ENCODE measurements at places on chromosomes 16 and 17.

- no peak for DNase-seq
Measured at GRCh38 chr16:14155572-14156190, 84.6 kb downstream of the MRTFB start.

DNA sequence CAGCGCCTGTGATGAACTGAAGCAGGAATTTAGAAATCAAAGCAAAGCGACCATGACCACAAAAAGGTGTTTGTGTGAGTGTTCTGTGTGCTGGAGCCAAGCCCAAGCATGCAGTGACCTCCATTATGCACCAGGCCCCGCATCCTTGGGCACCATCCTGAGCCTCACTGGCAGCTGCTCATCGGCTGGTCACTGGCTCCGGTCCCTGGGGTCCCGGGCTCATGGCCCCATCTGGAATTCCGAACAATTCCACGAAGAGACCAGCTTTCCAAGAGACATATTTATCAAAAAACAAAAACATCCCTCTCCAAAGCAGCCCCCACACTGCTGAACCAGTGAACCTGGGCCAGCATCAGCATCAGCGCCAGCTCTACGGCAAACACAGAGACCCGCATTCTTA lies 15.2 kb upstream of the ZNF469 start:
- DNase-seq, result no peak

GRCh38 chr16:86775511-86775921 lies 197.2 kb downstream of the FOXL1 start:
- no peak for DNase-seq

GRCh38 chr17:66789093-66789492 lies 45.8 kb upstream of the CACNG5 start:
- no peak for DNase-seq

DNA sequence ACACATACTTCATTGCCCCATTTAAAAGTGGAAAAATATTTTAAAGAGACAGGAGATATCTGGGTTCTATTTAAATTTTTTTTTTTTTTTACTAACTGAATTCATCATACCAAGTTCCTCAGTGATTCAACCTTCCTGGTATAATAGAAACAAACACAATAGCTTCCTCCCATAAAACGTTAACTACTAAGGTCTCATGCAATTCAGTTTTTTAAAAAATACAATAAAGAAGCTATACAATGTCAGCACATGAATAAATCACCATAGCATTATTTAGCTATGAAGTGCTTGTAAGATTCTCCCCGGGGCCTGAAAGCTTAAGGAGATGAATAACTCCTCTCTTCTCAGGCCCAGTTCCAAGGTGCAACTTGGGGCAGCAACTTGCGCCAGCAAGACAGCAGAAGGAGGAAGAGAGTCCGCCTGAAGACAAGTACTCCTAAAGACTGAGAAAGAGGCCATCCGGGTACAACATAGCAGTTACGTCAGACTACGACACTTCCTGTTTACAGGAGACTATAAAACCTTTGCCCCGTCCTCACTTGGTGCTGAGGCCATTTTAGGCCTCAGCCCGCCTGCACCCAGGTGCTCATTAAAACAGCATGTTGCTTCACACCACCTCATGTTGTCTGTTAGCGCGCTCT lies 81.5 kb downstream of the MYO1D start:
- DNase-seq, result no peak

DNA sequence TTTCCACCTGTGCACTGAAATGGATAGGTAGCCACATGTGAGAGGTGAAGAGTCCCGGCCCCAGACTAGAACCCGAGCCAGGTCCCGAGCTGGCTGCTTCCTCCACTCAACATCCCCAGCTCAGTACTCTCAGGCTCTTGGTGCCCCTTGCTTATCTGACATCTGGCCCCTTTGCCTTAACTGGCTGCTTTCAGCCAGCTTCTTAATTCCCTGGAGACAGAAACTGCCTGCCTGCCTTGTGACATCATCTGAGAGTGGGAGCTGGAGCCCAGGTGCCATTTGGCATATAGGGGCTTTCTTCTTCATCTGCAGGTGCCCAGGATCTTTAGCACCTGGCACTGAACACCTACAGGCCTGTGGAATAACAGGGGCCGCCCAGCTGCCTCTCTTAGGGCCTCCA lies 8.9 kb downstream of the CHAD start:
- DNase-seq, result no peak

GRCh38 chr17:46025060-46025459 lies 26.0 kb downstream of the STH start:
- no peak for DNase-seq

GRCh38 chr16:84003038-84003437 lies 35.0 kb downstream of the NECAB2 start:
- DNase-seq, result no peak

- no peak for DNase-seq
Measured at GRCh38 chr16:57532266-57532625, 4.1 kb downstream of the CCDC102A start.

GRCh38 chr17:70271200-70271599 lies 101.9 kb downstream of the KCNJ2 start:
- no peak for DNase-seq

- DNase-seq, result no peak
Measured at GRCh38 chr17:51676691-51677487, 416.5 kb downstream of the UTP18 start.

GRCh38 chr17:64634218-64634617 lies 27.9 kb downstream of the SMURF2 start:
- no peak for DNase-seq

DNA sequence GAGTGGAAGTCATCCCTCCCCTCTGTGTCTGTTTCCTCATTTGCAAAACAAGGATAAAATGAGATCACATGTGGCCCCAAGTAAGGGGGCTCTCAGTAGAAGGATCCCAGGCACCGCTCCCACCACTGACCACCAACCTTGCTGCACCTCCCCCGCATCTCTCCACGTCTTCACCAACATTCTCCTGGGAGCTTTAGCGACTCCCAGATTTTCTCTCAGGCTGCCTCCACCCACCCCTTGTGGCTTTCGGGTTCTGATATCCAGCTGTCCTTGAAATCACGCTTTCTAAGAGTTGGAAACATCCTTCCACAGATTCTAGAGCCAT lies 16.4 kb upstream of the NTN1 start:
- no peak for DNase-seq

- peak; percentile 44 for DNase-seq
Measured at GRCh38 chr17:44203731-44204440, 4.2 kb upstream of the ATXN7L3 start.

DNA sequence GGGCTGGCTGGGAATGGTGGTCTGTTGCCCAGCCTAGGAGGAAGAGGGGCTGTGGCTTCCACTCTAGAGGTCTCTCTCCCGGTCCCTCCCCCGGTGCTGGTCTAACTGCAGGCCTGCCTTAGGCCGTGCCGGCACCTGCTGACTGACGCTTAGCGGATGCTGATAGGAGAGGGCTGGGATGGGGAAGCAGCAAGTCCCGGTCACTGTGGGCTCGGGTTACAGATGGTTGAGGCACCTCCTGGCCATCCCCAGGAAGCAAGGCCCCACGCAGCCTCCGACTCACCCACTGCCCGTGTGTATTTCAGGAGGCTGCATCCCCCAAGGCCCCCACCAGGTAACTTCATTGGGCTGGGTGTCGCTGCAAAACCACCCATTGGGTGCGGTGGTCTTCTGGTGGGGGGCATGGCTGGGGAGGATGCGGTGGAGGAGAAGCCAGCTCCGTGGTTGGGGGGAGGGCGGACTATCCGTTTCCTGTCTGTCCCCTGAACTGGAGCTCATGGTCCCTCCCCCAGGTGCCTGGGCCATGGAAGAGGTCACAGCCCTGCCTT lies 278.9 kb downstream of the SEC14L1 start:
- no peak for DNase-seq

GRCh38 chr16:65665586-65665985 lies 543.7 kb upstream of the CDH11 start:
- DNase-seq, result no peak

GRCh38 chr17:75033346-75034235 lies 13.2 kb downstream of the ATP5PD start:
- peak; percentile 74 for DNase-seq

GRCh38 chr16:65846210-65846602 lies 520.3 kb upstream of the CDH5 start:
- DNase-seq, result no peak

DNA sequence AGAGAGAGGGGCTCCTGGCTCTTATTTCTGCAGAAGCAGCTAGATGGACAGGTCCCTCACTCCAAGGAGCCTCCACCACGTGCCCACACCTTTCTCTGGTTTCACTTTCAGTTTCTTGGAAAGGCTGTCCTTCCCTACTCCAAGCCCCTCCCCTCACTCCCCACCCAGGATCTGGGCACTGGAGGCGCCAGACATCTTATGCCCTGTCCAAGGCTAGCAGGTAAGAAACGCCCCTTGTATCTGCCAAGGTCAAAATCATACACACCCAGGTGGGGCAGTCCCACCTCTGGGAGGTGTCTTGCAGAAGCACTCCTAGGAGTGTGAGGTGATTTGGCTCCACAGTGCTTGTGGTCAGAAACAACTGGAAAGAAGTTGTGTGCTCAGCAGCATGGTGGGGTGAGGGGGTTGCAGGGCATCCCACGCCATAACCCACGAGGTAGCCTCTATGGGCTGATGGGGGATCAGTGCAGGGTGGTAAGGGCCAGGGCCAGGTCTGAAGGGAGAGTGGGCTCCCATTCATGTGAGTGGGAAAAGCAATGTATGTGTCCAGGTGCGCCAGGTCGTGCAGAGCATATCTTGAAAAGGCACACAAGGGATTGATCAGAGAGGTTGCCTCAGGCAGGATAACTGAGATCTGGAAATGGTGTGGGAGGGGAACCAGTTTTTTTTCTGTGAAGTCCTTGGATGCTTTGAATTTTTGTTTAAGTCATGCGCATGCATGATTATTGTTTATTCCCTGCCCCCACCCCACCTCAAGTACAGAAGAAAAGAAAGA lies 31.8 kb upstream of the PRM1 start:
- no peak for DNase-seq

GRCh38 chr16:106623-107324 lies 28.7 kb downstream of the MPG start:
- DNase-seq, result peak; percentile 46

- no peak for DNase-seq
Measured at GRCh38 chr16:53612003-53612402, 91.7 kb downstream of the RPGRIP1L start.

DNA sequence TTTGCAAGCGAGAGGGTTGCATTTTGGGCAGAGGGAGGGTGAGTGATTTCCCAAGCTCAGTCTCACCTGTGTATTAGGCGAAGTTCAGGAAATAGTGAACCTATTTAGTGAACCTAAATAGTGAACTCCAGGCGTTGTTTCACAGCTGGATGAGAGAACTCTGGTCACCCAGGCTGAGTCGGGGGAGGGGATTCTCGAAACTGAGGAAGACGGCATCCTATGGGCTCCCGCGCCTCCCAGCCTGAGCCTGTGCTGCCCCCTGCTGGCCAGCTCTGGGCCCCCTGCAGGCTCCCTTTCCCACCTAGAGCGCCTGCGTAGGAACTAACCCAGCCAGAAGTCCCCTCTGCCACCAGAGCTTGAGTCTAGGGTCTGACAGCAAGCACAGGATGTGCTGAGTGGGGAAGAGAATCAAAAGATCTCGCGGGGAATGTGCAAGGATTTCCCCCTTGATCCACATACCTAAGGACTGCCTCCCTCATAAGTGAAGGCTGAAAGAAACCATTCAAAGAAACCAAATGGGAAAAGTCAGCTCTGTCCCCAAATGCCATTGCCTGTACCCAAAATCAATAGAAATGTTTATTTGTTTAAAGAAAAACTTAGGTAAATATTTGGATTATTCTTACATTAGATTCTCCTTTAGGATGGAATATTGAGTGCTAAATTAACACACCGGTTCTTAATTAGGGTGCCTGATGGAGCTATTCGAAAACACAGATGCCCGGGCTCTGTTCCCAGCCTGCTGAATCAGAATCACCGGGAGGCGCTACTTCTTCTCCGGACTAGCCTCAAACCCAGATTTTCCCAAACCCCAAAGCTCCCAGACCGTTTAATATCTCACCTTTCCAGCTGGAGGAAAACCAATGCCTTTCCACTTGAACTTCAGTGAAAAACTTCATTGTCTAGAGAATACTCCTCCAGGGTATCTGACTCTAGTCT lies 14.8 kb upstream of the MARVELD3 start:
- peak; percentile 58 for DNase-seq

DNA sequence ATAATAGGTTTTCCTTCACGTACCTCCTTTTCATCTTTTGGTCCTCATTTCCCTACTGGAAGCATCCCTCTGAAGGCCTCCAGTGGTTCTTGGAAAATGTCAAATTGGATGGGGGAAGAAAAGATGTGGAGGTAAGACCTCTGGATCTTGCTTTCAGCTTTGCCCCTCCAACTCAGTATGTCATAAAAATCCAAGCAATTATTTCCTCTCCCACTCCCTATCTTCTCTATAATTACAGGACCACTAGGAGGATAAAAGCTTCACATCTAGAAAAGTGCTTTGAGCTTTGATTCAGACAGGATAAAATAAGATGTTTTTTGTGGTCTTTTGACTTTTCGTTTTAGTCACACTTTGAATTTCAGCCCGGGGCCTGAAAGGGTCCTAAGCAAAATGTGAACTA lies 1.7 kb downstream of the TTLL6 start:
- DNase-seq, result no peak

- no peak for DNase-seq
Measured at GRCh38 chr16:88448461-88449266, 4.4 kb upstream of the ZFPM1 start.

- DNase-seq, result no peak
Measured at GRCh38 chr16:79305074-79305473, 295.5 kb downstream of the MAF start.

- DNase-seq, result no peak
Measured at GRCh38 chr17:72430611-72431432, 310.0 kb downstream of the SOX9 start.

DNA sequence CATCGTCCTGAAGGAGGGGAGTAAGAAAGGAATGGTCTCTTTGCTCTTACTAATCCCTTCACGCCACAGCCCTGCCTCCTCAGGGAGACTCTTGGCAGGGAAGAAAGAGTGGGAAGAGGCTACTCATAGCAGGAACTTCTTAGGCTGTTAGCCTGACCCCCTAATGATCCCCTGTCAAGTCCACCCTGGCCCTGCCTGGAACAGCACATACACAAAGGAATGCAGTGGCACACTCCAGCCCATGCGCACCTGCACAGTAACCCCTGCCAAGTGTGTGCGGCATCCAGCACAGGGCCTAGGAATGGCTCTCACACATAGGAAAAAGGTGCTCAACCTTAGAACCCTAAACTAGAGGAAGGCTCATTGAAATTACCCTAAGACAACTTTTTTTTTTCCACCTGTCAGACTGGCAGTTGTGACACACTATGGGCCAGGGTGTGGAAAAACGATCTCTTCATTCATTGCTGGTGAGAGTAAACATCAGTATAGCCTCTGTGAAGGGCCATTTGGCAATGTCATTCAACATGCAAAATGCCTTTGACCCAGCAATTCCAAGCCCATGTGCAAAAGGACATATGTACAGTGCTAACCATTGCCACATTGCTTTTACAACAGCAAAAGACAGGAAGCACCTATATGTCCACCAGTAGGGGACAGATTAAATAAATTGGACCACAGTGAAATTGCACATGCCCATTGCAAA lies 50.1 kb downstream of the PIMREG start:
- DNase-seq, result no peak

- no peak for DNase-seq
Measured at GRCh38 chr16:54385141-54385540, 98.6 kb upstream of the IRX3 start.

GRCh38 chr16:2586241-2586640 lies 48.4 kb downstream of the PDPK1 start:
- DNase-seq, result no peak
